Endothelial cell (in vitro differentiated cells): ENCODE measurements at places on chromosomes 2 and 18.

- no peak for DNase-seq
These were observed 699.7 kb upstream of the ZNF804A start for GRCh38 chr2:183898641-183899040.

DNA sequence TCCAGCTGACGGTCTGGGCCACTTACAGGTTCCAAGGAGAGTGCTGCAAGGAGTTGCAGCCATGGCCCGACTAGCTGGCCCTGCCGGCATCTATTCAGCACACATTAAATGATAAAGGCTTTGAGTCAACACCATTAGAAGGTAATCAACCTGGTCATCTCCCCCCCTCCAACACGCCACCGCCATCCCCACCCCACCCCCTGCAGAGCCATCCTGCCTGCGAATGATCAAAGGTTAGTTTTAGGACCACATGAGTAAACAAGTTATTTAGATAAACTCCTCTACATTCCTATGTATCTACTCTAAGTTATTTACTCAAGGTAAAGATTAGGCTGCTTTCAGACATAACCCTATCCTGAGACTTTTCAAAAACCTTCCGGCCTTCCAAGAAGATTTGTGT, 349.3 kb upstream of the SLC39A10 start:
- DNase-seq, result no peak

- no peak for DNase-seq
These were observed 95.7 kb downstream of the CDC42EP3 start for GRCh38 chr2:37575780-37576179.

DNA sequence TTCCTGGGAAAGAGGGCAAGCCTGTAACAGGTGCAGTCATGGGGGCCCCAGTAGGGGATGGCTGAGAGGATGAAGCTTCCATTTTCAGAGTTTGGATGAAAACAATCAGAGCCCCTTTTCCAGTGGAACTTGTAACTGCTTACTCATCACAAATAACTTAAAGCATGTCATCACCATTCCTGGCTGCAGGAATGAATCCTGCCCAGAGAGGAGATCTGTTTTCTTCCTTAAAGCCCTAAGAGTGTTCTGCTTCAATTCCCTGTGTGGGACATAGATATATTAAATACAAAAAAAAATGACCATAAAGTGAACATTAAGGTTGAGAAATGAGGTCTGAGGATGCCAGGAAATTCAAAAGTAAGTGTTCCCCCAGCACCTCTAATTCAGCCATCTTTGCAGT, 183.4 kb upstream of the MEIS1 start:
- no peak for DNase-seq

- no peak for DNase-seq
These were observed 26.7 kb downstream of the CTLA4 start for GRCh38 chr2:203894262-203894661.

GRCh38 chr2:8573234-8573941, 108.5 kb upstream of the ID2 start:
- no peak for DNase-seq

- DNase-seq, result no peak
These were observed 175.7 kb downstream of the PMAIP1 start for GRCh38 chr18:60075477-60075876.
